ENCODE measurements at places on chromosomes 3 and 15. TPM values are rescaled to one million over a fixed set of nuclear protein-coding genes. Genes with fewer than 3 reads are reported as not detected.

GRCh38 chr3:99920481-99921376, 103.1 kb downstream of the CMSS1 start:
- no peaks in the 10 kb centered on the region for H3K36me3 ChIP-seq
- H3K27ac ChIP-seq = peak overlapping the region; percentile 34
- peak; percentile 76 for DNase-seq
- no peaks in the 10 kb centered on the region for H3K27me3 ChIP-seq

DNA sequence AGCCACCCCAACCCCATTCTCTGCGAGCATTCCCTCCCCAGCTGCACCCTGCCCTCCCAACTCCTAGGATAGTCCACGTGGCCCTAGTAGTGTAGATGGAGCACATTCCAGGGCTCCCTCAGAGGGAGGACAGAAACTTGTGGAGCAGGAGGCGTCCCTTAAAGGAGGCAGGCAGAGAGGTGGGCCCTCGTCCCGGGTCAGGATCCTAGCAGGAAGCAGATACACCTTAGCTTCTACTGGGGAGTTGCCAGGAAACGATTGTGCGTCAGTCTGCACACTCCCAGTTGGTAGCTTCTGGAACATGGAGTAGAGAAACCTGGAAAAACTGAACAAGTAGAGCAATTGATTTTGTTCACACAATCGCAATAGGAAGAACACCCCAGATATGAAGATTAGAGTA, 43.9 kb upstream of the KLHL25 start:
- DNase-seq = no peak
- no peaks in the 10 kb centered on the region for H3K36me3 ChIP-seq
- no peak overlapping the region for H3K4me3 ChIP-seq
- H3K27ac ChIP-seq = no peak overlapping the region
- peaks cover 4% of the 10 kb centered on the region for H3K27me3 ChIP-seq

DNA sequence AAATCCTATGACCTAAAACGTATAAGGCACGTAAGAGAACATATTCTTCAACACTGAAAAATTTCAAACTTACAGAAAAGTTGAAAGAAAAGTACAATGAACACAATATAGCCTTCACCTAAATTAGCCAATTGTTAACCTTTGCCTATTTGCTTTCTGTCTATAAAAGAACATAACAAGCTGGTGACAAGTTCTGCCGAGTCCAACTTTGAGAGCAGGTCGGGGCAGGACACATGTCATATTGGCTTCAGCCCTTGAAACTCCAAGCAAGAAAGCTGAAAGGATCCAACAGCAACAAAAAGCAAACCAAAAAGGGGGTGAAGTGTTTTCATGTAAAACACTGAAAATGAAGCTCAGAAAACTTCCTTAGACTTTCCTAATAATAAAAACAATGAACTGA, 59.1 kb downstream of the TBC1D2B start:
- H3K4me1 ChIP-seq = peaks cover 1% of the 10 kb centered on the region
- DNase-seq = no peak
- no peaks in the 10 kb centered on the region for H3K27me3 ChIP-seq

- H3K4me3 ChIP-seq = no peak overlapping the region
- DNase-seq = no peak
- no peaks in the 10 kb centered on the region for H3K27me3 ChIP-seq
- no peaks in the 10 kb centered on the region for H3K4me1 ChIP-seq
These were observed 177.0 kb downstream of the CNTN6 start for GRCh38 chr3:1269808-1270207.

DNA sequence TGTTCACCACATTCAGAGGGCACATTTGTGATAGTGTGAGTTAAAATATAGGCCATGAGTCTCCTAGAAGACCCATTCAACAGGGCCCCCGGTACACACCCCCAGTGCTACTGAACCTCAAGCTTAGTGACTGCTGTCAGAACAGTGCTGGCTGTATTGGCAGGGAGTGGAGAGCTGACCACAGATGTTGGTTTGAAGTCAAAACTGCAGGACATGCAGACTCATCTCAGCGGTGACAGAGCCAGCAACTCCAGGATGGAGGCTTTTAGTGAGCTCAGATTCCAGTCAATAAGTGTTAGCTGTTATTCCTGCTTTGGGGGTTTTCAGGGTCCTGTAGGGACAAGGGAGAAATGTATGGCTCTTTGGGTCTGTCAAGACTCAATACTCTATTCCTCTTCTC, 29.1 kb downstream of the PRR20G start:
- no peak overlapping the region for H3K4me3 ChIP-seq
- no peak overlapping the region for H3K27ac ChIP-seq
- DNase-seq = no peak
- H3K4me1 ChIP-seq = no peaks in the 10 kb centered on the region
- H3K36me3 ChIP-seq = no peaks in the 10 kb centered on the region

GRCh38 chr15:80386151-80386550, 18.0 kb upstream of the ARNT2 start:
- no peak overlapping the region for H3K27ac ChIP-seq
- peaks cover 13% of the 10 kb centered on the region for H3K27me3 ChIP-seq
- H3K4me3 ChIP-seq = no peak overlapping the region
- DNase-seq = no peak
- no peaks in the 10 kb centered on the region for H3K4me1 ChIP-seq

DNA sequence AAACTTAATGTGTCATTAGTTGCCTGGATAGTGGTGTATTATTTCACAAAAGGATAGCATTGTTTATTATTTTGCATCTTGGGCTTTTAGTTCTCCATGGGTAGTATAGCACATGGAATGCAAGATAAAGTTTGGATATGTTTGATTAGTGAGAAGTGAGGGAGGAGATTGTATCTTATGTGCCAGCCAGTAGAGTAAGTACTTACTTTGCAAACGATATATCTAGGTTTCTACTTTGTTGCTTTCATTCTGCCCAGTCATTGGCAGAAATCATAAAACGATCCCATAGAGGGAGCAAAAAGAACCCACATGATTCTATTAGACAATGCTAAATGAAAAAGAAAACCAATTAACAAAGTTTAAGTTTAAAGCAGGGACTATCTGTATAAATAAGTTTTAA, 105.3 kb downstream of the RARB start:
- H3K27me3 ChIP-seq = no peaks in the 10 kb centered on the region
- no peaks in the 10 kb centered on the region for H3K36me3 ChIP-seq
- H3K27ac ChIP-seq = no peak overlapping the region
- H3K4me3 ChIP-seq = no peak overlapping the region

- H3K4me3 ChIP-seq = peak overlapping the region; percentile 99
- H3K4me1 ChIP-seq = peaks cover 2% of the 10 kb centered on the region
- H3K27ac ChIP-seq = peak overlapping the region; percentile 71
- DNase-seq = no peak
- peaks cover 8% of the 10 kb centered on the region for H3K27me3 ChIP-seq
- no peaks in the 10 kb centered on the region for H3K36me3 ChIP-seq
These were observed 812 bp upstream of the SEC62 start for GRCh38 chr3:169965562-169966427.

- peak; percentile 76 for DNase-seq
- peaks cover 5% of the 10 kb centered on the region for H3K4me1 ChIP-seq
- no peaks in the 10 kb centered on the region for H3K27me3 ChIP-seq
- 0 out of 2 replicates have a peak, but pooled peaks cover 1% of the 10 kb centered on the region for H3K36me3 ChIP-seq
These were observed 47.7 kb downstream of the PDZRN3 start for GRCh38 chr3:73576999-73577461.

DNA sequence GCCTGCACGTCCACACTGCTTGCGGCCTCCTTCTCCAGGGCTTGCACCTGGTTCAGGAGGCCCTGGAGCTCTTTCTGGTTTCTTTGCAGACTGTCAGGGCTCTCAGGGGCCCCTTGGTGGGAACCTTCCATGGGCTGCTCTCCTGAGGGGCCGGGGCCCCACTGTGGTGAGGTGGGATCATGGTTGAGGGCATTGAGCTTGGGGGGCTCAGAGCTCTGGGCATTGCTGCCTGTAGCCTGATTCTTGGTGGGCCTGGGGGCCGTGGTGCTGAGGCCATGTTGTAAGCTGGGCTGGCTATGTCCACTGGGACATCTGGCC, 7.5 kb downstream of the XIRP1 start:
- no peaks in the 10 kb centered on the region for H3K27me3 ChIP-seq
- no peak overlapping the region for H3K27ac ChIP-seq
- H3K36me3 ChIP-seq = no peaks in the 10 kb centered on the region
- no peak overlapping the region for H3K4me3 ChIP-seq
- peaks cover 5% of the 10 kb centered on the region for H3K4me1 ChIP-seq

- no peak for DNase-seq
- peaks cover 10% of the 10 kb centered on the region for H3K4me1 ChIP-seq
- no peak overlapping the region for H3K27ac ChIP-seq
- no peak overlapping the region for H3K4me3 ChIP-seq
- no peaks in the 10 kb centered on the region for H3K36me3 ChIP-seq
These were observed 9.2 kb upstream of the ATP8B4 start for GRCh38 chr15:50128266-50128665.

GRCh38 chr3:64266065-64266931, 41.0 kb upstream of the PRICKLE2 start:
- DNase-seq = peak; percentile 94
- peaks cover 19% of the 10 kb centered on the region for H3K4me1 ChIP-seq
- peak overlapping the region; percentile 81 for H3K4me3 ChIP-seq

DNA sequence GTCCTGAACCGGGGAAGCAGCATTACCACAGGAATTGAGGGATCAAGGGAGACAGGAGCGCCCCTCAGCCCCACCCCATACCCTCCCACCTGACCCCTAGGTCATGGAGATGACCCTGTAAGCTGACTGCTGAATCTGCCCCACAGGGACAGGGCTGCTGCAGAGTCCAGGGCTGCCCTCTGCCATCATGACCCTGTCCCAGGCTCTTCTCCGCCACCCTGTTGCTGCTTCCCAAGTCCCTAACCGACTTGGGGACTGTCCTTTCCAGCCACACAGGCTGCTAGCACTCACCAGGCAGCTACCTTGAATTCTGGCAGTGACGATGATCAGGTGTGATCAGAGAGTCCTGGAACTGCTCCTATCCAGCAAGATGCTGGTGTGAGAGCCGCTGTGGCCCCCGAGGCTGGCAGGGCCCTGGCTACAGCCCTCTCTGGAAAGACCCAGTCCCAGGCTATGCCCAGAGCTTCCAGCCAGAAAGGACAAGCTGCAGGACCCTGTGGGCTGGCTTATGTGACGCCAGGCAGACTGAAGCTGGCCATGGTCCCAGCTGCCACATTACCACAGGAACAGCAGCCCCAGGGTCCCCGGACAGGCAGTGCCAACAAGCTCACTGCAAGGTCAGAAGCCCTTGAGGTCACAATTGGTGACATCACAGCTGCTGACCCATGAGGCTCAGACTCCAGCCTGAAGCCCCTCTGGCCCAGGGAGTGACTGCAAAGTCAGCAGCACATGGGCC, at the start of gene C3orf22:
C3orf22 (minus strand) TSS at position 597 of the 736 bp plus-strand sequence. CDS start 5,542 bp downstream, outside the sequence.
- H3K27me3 ChIP-seq = peaks cover 16% of the 10 kb centered on the region
- H3K36me3 ChIP-seq = no peaks in the 10 kb centered on the region
- no peak for DNase-seq
- no peak within 1 kb of the TSS for H3K4me3 ChIP-seq
- H3K27ac ChIP-seq = no peak within 1 kb of the TSS

- no peak overlapping the region for H3K4me3 ChIP-seq
- no peaks in the 10 kb centered on the region for H3K4me1 ChIP-seq
- no peak overlapping the region for H3K27ac ChIP-seq
- no peaks in the 10 kb centered on the region for H3K36me3 ChIP-seq
- DNase-seq = peak; percentile 35
These were observed 370.0 kb upstream of the FRG2C start for GRCh38 chr3:75294124-75294523.

- DNase-seq = no peak
- no peak overlapping the region for H3K4me3 ChIP-seq
- no peaks in the 10 kb centered on the region for H3K4me1 ChIP-seq
- no peaks in the 10 kb centered on the region for H3K36me3 ChIP-seq
- H3K27me3 ChIP-seq = no peaks in the 10 kb centered on the region
- no peak overlapping the region for H3K27ac ChIP-seq
These were observed 811.0 kb upstream of the ALCAM start for GRCh38 chr3:104555728-104556127.

Gene UNC13C
- not detected for total RNA-seq

GRCh38 chr3:136464502-136464901, 214.4 kb downstream of the PCCB start:
- peaks cover 9% of the 10 kb centered on the region for H3K4me1 ChIP-seq
- peak; percentile 95 for DNase-seq
- H3K4me3 ChIP-seq = no peak overlapping the region
- no peaks in the 10 kb centered on the region for H3K27me3 ChIP-seq

DNA sequence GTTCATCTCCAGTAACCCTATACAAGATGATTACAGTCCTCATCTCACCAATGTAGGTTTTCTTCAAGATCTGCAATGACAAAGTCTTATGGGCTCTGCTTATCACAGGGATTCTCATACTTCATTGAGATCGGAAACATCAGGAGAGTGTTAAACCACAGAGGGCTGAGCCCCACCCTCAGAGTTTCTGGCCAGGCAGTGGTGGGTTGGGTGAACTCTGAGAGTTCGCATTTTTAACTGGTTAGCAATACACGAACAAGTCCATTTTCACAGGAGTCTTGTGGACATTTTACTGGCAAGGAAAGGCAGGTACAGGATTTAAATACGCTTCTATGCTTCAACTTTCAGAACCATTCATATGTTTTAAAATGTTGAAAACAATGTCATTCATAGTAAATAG, 366.7 kb upstream of the ROBO2 start:
- H3K4me1 ChIP-seq = no peaks in the 10 kb centered on the region
- H3K36me3 ChIP-seq = no peaks in the 10 kb centered on the region
- H3K27me3 ChIP-seq = no peaks in the 10 kb centered on the region
- H3K27ac ChIP-seq = no peak overlapping the region

Gene ARNT2
- 14.7 TPM for total RNA-seq

Gene RARB
- total RNA-seq = 1.4 TPM

DNA sequence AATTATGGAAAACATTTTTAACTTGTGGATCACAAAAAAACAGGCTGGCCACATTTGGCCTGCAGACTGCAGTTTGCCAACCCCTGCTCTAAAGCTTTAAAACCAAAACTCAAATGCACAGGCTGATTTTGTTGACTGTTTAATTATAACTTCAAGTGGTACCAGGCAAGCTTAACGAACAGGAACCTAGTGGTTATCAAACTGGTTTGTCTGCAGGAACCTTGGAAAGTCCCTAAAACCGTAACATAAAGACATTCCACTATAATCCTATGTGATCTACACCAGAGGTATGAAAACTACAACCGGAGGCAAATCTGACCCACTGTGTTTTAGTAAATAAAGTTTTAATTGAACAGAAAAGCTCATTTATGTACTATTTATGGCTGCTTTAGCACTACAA, 52.4 kb downstream of the TBL1XR1 start:
- H3K27me3 ChIP-seq = no peaks in the 10 kb centered on the region
- H3K4me1 ChIP-seq = peaks cover 5% of the 10 kb centered on the region
- H3K4me3 ChIP-seq = no peak overlapping the region
- no peak overlapping the region for H3K27ac ChIP-seq
- DNase-seq = no peak

- no peaks in the 10 kb centered on the region for H3K4me1 ChIP-seq
- no peak overlapping the region for H3K4me3 ChIP-seq
- H3K27ac ChIP-seq = no peak overlapping the region
- H3K27me3 ChIP-seq = no peaks in the 10 kb centered on the region
- no peaks in the 10 kb centered on the region for H3K36me3 ChIP-seq
These were observed 69.3 kb upstream of the RGMA start for GRCh38 chr15:93158097-93158900.

Gene ENTPD3
- not detected for total RNA-seq

Gene SLC4A7
- 86.7 TPM for total RNA-seq

GRCh38 chr3:34382859-34383258, 584.4 kb downstream of the PDCD6IP start:
- no peak for DNase-seq
- no peaks in the 10 kb centered on the region for H3K36me3 ChIP-seq
- no peak overlapping the region for H3K27ac ChIP-seq
- H3K27me3 ChIP-seq = no peaks in the 10 kb centered on the region

GRCh38 chr15:60999771-61000170, 229.3 kb downstream of the RORA start:
- H3K4me3 ChIP-seq = no peak overlapping the region
- H3K27ac ChIP-seq = no peak overlapping the region
- DNase-seq = no peak
- no peaks in the 10 kb centered on the region for H3K36me3 ChIP-seq

Gene CCK
- not detected for total RNA-seq

Measured in IMR-90 (cell line).